ENCODE measurements at places on chromosomes 5 and 9. TPM values are rescaled to one million over a fixed set of nuclear protein-coding genes. Genes with fewer than 3 reads are reported as not detected.

- H3K36me3 ChIP-seq: no peaks in the 10 kb centered on the region
- no peak for DNase-seq
- no peak overlapping the region for H3K4me3 ChIP-seq
- H3K27me3 ChIP-seq: no peaks in the 10 kb centered on the region
Measured at GRCh38 chr5:22643356-22643755, 209.8 kb downstream of the CDH12 start.

- no peak overlapping the region for H3K4me3 ChIP-seq
- H3K27ac ChIP-seq: no peak overlapping the region
- no peaks in the 10 kb centered on the region for H3K4me1 ChIP-seq
- no peaks in the 10 kb centered on the region for H3K36me3 ChIP-seq
- DNase-seq: no peak
Measured at GRCh38 chr5:129639331-129639730, 108.6 kb upstream of the MINAR2 start.

The ANKRD18B gene
- 0.65 TPM for total RNA-seq

- peak; percentile 83 for DNase-seq
- peaks cover 53% of the 10 kb centered on the region for H3K4me1 ChIP-seq
- H3K27me3 ChIP-seq: no peaks in the 10 kb centered on the region
- peak overlapping the region; percentile 53 for H3K4me3 ChIP-seq
Measured at GRCh38 chr5:157303667-157304327, 37.9 kb downstream of the CYFIP2 start.

DNA sequence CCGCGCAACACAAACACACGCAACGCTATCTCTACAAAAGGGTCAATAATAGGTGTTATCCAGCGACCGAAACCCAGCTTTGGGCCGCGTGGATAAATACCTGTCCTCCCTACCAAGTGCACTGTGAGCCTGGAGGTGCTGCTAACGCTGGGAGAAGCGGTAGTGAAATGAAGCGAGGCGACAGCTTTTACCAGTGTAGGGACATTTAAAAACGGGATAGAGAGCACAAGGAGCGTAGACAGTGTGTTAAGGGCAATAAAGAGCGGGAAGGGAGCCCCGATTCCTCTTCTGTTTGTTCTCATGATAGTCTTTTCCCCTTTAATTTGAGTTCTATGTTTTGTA lies 421 bp upstream of the DEPDC1B start:
- H3K36me3 ChIP-seq: peaks cover 4% of the 10 kb centered on the region
- DNase-seq: no peak
- H3K27ac ChIP-seq: peak overlapping the region; percentile 93

The SLC24A2 gene
- total RNA-seq: not detected

DNA sequence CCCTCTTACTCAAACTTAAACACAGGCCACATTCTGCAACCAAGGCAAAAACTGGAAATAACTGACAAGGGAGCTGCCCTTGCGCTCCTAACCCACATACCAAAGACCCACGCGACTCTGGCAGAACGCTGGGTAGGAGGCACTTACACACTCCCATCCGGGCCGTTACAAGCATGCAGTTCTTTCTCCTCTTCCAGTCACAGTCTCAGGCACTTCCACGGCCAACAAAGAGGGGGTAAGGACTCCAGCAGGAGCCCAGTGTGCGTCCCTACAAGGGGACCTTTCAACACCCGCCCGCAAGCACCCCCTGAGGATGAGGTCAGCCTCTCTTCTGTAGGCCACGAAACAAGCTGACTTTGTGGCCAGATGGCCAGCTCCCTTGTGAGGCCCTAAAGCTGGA lies 57.4 kb downstream of the SERINC5 start:
- H3K4me3 ChIP-seq: no peak overlapping the region
- H3K27me3 ChIP-seq: no peaks in the 10 kb centered on the region
- peaks cover 43% of the 10 kb centered on the region for H3K4me1 ChIP-seq

- H3K36me3 ChIP-seq: peaks cover 90% of the 10 kb centered on the region
- peaks cover 3% of the 10 kb centered on the region for H3K4me1 ChIP-seq
- H3K27me3 ChIP-seq: no peaks in the 10 kb centered on the region
- DNase-seq: no peak
- H3K4me3 ChIP-seq: no peak overlapping the region
Measured at GRCh38 chr9:137731216-137731946, 112.6 kb downstream of the EHMT1 start.

GRCh38 chr9:72460342-72461312 lies 60.8 kb upstream of the TMC1 start:
- no peak for DNase-seq
- peaks cover 12% of the 10 kb centered on the region for H3K4me1 ChIP-seq
- no peaks in the 10 kb centered on the region for H3K27me3 ChIP-seq
- H3K36me3 ChIP-seq: no peaks in the 10 kb centered on the region
- H3K27ac ChIP-seq: no peak overlapping the region

DNA sequence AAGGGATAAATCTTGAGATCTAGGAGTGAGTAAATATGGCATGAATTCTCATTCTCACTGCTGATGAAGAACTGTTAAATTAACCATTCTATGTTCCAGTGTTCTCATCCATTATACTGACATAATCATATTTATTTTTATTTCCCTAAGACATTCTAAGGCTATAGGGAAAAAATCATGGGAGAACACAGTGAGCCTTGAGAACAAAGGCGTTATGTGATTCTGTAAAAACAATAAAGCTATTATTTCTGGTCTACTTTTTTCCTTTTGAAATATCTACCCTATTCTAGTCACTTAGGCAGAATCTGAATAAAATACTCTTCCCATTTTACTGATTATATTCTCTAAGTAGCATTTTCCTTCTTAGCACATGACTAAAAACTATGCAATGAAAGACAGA lies 155.7 kb upstream of the ADAMTS16 start:
- no peak overlapping the region for H3K4me3 ChIP-seq
- DNase-seq: no peak
- no peaks in the 10 kb centered on the region for H3K4me1 ChIP-seq
- no peaks in the 10 kb centered on the region for H3K36me3 ChIP-seq

DNA sequence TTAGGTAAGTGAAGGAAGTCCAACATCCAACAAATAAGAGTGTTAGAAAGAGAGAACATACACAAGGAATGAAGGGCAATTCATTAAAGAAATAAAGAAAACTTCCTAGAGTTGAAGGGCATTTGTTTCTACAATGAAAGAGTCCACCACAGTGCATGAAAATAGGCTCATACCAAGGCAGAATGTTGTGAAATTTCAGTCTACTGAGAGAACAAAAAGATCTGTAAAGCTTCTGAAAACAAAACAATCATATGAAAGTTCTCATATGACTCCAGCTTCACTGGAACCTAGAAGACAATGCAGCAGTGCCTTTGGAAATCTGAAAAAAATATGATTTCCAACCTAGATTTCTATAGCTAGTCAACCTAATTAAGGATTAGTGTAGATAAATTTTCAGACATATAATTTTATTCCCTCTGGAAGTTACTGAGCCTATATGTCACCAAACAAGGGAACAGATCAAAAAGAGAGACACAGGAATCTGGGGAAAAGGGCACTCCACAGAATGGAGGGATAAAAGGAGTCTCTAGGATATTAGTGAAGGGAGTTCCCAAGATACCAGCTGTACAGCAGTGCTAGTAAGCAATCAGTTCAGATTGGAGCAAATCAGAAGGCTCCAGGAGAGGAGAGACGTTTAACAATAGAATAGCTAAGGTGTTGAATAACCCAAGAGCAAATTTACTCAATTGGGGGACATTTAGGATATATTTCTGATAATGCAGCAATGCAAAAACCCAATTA lies 5.8 kb downstream of the C5orf58 start:
- peak; percentile 32 for DNase-seq
- peaks cover 12% of the 10 kb centered on the region for H3K36me3 ChIP-seq
- no peak overlapping the region for H3K4me3 ChIP-seq

- H3K27me3 ChIP-seq: peaks cover 7% of the 10 kb centered on the region
- H3K27ac ChIP-seq: no peak overlapping the region
- DNase-seq: no peak
- no peaks in the 10 kb centered on the region for H3K36me3 ChIP-seq
Measured at GRCh38 chr9:124813501-124814163, 36.7 kb downstream of the OLFML2A start.

DNA sequence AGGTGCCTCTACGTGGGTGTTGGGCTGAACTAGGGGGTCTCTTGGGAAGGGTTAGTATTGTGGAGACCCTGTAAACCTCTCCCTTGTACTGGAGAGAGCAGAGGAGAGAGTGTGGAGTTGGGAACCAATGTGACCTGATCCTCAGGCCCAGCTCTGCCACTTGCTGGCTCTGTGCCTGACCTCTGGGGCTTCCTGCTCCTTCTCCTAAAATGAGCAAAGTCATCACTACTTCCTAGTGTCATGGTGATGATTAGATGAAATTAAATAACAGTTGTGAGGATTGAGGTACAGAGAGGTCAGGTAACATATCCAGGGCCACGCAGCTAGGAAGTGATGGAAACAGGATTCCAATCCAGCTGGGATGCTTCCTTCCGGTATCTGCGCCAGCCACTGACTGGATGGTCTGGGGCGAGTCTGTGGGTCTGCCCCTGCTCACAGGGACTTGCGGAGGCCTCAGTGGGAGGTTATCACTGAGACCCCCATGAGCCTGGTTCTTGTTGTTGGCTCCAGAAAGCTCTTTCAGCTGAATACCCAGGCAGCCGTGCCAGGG lies 9.2 kb downstream of the GALNT10 start:
- peak overlapping the region; percentile 79 for H3K4me3 ChIP-seq
- H3K36me3 ChIP-seq: peaks cover 40% of the 10 kb centered on the region
- no peaks in the 10 kb centered on the region for H3K27me3 ChIP-seq

GRCh38 chr9:106682420-106682819 lies 180.5 kb upstream of the ZNF462 start:
- H3K4me3 ChIP-seq: no peak overlapping the region
- no peak overlapping the region for H3K27ac ChIP-seq
- no peak for DNase-seq
- no peaks in the 10 kb centered on the region for H3K27me3 ChIP-seq
- H3K36me3 ChIP-seq: no peaks in the 10 kb centered on the region

- H3K4me3 ChIP-seq: no peak overlapping the region
- no peaks in the 10 kb centered on the region for H3K27me3 ChIP-seq
- DNase-seq: peak; percentile 86
- peaks cover 36% of the 10 kb centered on the region for H3K4me1 ChIP-seq
- peak overlapping the region; percentile 76 for H3K27ac ChIP-seq
- H3K36me3 ChIP-seq: peaks cover 17% of the 10 kb centered on the region
Measured at GRCh38 chr5:171907725-171908343, 98.6 kb downstream of the FBXW11 start.

The TMEM252 gene
- total RNA-seq: not detected

DNA sequence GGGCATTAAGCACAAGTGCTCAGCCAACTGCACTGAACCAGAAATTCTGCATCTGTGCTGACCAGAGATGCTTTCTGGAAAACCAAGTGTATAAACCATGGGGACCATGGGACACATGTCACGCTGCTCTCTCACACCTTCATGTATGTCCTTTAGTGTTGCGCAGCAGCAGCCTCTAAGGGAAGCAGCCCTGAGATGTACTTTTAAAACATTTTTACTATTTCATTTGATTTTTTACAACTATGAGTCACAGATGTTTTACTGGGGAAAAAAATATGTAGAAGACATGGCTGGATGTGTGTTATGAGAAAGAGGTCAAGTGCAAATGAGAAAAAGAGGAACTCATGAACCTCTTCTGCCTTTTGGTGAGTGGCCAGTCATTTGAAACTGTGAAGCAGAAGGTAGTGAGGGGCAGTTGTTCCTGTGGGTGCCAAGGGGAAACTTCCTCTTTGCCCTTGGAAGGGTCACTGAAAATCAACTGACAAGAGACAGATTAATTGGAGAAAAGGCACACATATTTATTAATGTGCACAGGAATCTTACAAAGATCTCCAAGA lies 31.4 kb upstream of the SYK start:
- no peaks in the 10 kb centered on the region for H3K4me1 ChIP-seq
- no peak for DNase-seq
- peaks cover 7% of the 10 kb centered on the region for H3K27me3 ChIP-seq
- no peaks in the 10 kb centered on the region for H3K36me3 ChIP-seq

The EPB41L4B gene
- total RNA-seq: 1.2 TPM

DNA sequence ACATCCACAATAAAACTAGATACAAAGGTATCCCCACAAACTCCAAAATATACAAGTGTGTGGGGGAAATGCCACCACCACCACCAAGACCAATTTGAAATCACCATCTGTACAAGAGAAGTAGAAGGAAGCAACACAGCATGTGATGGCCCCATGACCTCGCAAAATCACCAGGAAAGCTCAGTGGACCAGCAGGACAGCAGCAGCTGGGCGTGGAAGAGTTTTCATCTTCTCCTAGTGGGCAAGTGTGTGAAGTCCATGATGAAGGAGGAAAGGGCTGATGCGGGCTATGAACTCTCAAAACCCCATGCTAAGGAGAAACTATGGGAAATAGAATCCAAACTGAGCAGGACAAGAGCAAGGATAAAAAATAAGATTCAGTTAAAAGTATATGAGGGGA lies 58.1 kb downstream of the GOLPH3 start:
- H3K36me3 ChIP-seq: peaks cover 59% of the 10 kb centered on the region
- DNase-seq: no peak
- no peaks in the 10 kb centered on the region for H3K27me3 ChIP-seq
- H3K4me1 ChIP-seq: peaks cover 27% of the 10 kb centered on the region

- peaks cover 5% of the 10 kb centered on the region for H3K36me3 ChIP-seq
- no peaks in the 10 kb centered on the region for H3K27me3 ChIP-seq
- peaks cover 9% of the 10 kb centered on the region for H3K4me1 ChIP-seq
- no peak overlapping the region for H3K27ac ChIP-seq
Measured at GRCh38 chr5:143085319-143085917, 315.2 kb downstream of the ARHGAP26 start.

The DOLPP1 gene
- 24.8 TPM for total RNA-seq

GRCh38 chr9:23741351-23741750 lies 84.7 kb downstream of the ELAVL2 start:
- no peak overlapping the region for H3K4me3 ChIP-seq
- no peak for DNase-seq
- no peaks in the 10 kb centered on the region for H3K36me3 ChIP-seq
- no peaks in the 10 kb centered on the region for H3K27me3 ChIP-seq
- no peaks in the 10 kb centered on the region for H3K4me1 ChIP-seq

The KIF27 gene
- total RNA-seq: 2.7 TPM

- no peak overlapping the region for H3K4me3 ChIP-seq
- H3K27me3 ChIP-seq: no peaks in the 10 kb centered on the region
- peaks cover 41% of the 10 kb centered on the region for H3K36me3 ChIP-seq
- H3K27ac ChIP-seq: no peak overlapping the region
Measured at GRCh38 chr5:80736730-80737129, 81.9 kb upstream of the DHFR start.
